ENCODE measurements at places on chromosomes 7 and 10.

DNA sequence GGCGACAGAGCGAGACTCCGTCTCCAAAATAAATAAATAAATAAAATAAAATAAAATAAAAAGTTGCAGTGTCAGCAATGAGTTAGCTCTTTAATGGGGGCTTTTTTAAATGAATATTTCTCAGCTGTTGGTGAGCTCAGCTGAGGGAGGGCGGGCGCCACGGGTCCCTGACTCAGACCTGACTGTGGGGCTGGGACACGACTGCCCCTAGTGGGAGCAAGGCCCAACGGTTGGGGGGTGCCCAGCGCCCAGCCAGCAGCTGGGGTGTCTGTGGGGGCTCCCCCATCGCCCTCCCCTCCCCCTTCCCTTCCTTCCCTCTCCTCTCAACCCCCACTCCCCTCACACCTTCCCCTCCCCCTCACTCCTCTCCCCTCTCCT is 46.6 kb downstream of the PWWP2B start:
- DNase-seq: peak; percentile 24

DNA sequence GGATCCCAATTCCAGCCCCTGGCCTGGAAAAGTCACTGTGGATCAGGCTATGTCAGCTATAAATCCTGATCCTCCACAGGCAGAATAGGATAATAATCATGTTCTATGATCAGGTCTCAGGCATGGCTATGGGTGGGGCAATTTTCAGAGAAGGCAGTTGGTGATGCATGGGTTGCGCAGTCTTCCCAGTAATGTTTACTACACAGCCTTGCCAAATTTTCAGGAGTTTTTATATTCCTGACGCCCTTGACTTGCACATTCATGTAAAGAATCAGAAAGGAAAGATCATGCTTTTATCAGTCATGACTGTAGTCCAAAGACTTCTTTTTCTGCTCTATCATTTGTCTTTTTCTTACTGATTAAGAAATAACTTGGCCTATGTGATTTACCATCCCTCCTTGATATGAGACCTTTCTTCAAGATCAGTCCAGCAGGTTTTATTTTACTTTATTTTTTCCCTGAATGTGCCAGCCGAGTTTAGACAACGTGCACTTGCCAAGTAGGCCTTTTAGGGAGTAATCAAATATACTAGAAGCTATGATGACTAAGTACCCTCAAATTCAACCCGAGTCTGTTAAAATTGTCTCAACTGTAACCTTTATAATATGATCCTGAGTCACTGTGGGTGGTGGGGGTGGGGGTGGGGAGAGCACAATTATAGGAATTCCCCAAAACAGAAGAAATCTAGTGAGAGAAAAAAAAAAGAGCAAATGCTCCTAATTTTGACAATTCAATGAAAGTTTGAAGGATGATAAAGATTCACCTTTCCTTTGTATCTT is 31.9 kb downstream of the ARL4A start:
- no peak for DNase-seq

DNA sequence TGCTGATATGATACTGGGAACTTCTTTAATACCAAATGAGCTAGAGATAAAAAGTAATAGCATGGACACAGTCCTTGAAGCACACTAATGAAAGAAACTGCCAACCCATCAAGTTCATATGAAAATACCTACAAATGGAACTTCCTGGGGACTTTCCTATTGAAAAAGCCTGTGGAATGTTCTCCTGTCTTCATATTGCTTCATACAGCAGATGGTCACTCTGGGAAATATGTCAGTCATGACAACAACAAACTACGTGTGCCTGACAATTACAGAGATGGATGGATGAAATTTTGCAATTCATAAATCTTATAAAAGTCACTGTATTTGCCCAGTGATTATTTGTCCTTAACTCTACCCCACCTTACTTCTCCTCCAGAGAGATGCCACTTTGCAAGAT is 106.6 kb upstream of the COL1A2 start:
- DNase-seq: no peak

GRCh38 chr10:125057158-125058001 is 103.0 kb downstream of the CTBP2 start:
- DNase-seq: no peak

DNA sequence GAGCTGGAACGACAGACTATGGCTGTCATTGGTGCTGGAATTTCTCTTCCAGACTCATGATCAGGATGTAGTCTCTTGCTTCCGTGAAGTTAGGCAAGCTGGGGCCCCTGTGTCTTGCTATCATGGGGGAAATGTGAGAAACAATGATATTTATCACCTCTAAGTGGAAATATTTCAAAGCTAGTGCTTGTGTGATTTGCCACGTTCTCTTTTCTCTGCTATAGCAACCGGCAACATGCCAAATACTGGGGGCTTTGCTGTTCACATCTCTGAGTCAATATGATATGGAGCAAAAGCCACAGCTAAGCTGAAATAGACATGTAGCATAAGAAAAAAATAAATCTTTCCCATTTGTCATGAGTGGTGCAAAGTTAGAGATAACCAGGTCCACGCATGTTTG is 668.2 kb upstream of the IGFBP3 start:
- DNase-seq: no peak

- DNase-seq: no peak
Observed at GRCh38 chr7:129750091-129750490, 138.6 kb downstream of the NRF1 start.

DNA sequence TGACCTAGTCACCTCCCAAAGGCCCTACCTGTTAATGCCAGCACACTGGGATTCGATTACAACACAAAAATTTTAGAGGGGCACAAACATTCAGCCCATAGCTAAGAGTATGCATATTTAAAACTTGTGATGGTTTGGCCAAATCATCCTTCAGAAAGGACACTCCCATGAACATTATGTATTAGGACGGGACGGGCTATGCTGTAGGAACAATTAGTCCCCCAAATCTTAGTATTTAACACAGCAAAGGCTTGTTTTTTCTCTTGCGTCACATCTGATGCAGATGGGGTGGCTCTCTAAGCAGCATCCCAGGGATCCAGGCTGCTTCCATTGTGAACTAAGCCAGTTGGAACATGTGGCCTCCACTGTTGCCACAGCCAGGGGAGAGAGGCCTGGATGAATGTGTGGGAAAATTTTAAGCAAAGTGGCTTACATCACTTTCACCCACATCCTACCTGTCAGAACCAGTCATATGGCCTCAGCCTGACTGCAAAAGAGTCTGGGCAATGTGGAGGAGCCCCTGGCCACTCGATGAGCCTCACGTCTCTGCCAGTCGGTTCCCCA is 26.6 kb downstream of the CHST3 start:
- no peak for DNase-seq

DNA sequence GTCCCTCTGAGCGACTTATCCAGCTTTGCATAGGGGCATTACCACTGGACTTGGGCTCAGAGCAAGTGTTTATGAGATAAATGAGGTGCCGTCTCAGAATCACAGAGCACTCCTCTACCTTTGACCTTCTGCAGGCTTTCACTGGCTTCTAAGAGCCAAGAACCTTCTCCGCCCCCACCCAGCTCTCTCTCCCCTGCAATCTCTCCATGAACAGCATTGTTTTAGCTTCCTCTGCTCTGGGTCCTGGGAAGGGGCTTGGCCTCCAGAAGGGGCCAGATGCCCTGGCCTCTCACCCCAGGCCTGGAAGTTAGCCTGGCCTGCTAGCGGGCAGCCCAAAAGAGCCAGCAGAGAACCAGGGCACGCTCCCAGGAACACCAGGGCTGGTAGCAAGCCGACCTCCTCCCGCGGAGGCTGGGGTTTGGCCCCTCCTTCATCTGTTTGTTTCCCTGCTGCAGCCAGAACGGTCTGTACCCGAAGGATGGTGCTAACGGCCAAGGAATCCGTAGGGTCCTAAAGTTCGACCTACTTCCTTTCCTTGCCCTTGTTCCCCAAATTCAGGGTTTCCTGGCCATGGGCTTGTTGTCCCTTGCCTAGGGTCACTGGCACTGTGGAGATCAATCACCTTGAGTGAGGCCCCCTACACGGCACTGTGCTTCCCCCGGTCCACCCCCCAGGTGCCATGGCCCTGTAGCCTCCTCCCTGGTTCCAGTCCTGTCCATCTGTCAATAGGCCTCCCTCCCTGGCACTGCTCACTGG is 18.7 kb upstream of the DDIT4 start:
- DNase-seq: no peak

DNA sequence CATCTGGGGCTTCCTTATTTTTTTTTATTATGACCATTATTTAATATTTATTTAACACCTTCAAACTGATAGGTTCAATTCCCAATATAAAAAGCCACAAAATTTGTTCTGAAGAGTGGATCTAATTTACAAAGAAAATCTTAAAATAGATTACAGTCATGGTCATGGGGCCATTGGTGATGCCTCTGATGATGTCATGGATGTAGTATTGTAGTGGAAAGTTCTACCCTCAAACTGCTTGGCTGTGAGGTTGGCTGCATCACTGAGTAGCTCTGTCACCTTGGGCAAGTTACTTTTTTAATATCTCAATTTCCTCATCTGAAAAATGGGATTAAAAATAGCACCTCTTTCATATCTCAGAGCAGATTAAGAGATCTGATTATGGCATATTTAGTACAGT is 128.5 kb downstream of the DKK1 start:
- DNase-seq: no peak

- no peak for DNase-seq
Observed at GRCh38 chr7:95874541-95875265, 102.3 kb downstream of the DYNC1I1 start.

- DNase-seq: no peak
Observed at GRCh38 chr7:104886651-104887050, 127.4 kb upstream of the KMT2E start.

DNA sequence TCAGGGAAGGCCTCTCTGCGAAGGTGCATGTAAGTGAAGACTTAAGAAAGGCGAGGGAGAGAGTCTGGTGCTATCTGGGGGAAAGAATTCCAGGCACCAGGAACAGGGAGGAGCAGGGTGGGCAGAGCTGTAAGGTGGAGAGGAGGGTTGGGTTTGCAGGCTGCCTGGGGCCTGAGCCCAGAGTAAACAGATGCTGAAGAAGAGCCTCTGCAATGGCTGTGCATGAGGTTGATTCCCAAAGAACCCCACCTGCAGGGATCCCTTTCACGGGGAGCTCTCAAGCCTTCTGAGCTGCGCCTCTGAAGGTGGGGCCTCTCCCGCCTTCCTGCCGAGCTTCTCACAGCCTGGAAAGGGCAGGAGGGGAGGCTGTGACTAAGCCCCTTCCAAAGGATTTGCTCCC is 115.1 kb downstream of the RNF216 start:
- DNase-seq: no peak

DNA sequence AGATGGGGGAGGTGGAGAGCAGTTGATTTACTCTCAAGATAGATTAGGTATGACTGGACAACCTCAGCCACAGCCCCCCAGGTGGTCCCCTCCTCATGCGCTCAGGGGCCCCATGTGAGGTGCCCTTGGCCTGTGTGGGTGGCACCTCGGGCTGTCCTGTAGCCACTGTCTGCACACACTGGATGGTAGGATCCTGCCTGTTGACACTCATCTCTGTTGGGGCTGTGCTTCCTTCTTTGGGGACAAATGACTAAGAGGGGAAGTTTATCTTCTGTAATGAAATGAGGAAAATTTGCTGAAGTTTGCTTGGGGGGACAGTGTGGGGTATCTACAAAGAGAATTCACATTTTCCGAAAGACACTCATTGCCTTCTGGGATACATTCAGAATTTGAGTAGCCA is 53.6 kb upstream of the ANTXRL start:
- no peak for DNase-seq

DNA sequence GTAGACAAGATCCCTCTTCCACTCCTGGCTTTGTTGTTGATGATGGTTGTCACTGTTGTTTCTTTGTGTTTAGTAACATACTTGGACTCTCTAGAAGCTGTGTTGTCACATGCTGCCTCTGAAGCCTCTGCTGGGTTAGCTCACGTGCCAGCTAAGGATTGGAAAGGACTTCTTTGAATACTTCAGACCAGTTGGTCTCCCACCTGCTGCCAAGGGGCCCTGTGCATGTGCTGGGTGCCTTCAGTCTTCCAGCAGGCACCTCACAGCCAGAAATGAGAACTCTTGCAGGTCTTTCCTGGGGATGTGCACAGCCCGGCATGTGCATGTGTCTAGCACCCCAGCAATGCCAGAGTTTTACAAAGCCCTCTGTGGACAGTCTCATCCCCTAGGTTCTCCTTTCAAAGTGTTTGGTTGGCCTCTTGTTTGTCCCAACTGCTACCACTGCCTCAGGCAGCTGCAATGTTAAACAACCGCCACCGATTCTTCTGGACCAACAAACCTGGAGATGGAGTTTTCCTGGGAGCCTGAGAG is 21.7 kb upstream of the NCAPG2 start:
- DNase-seq: no peak

- no peak for DNase-seq
Observed at GRCh38 chr10:20909801-20910200, 12.7 kb upstream of the NEBL start.

DNA sequence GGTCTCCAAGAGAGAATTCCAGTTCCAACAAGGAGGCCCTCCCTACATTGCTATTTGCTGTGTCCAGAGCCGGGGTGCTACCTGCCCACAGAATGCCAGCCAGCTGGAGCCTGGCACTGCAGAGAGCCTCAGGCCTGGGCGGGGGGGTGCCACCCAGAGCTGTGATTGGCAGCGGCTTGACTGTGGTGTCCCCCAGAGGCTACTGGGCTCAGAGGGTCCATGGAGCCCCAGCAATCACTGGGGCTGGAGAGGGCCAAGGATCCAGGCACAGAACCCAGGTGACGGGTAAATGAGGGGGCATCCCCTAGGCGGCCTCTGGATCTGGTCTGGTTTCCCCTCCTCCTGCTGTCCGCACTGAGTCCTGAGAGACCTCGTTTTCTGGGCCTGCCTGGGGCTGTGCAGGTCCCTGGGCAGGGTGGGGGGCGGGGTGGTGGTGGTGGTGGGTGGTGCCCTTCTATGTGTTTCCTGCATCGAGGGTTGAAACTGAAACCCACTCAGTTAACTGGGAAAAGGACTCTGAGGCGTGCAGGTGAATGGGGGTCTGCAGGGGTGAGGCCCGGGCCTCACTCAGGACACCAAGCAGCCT is 12.6 kb downstream of the DPYSL4 start:
- no peak for DNase-seq

Measured in stimulated activated CD4-positive, alpha-beta T cell treated with anti-CD3 and anti-CD28 coated beads, TNF-alpha, amount 100 ng/mL, for 1 hour (primary cell).